Nasal cavity respiratory epithelium epithelial cell of viscerocranial mucosa (primary cell): ENCODE measurements at places on chromosomes 1 and 21. TPM values are rescaled to one million over a fixed set of nuclear protein-coding genes. Genes with fewer than 3 reads are reported as not detected.

Gene EPHB2
- total RNA-seq: 3.4 and 83.6 TPM in 2 replicates

Gene CACNA1S
- not detected in 2 replicates for total RNA-seq

Gene COL9A2
- 0.71 and 1.0 TPM in 2 replicates for total RNA-seq

Gene VTCN1
- total RNA-seq: under 0.01 and 12.9 TPM in 2 replicates

Gene RHBG
- total RNA-seq: under 0.01 TPM in 1 of 2 replicates, not detected in the other

Gene KCNE1
- total RNA-seq: 0.34 and 0.71 TPM in 2 replicates

Gene FAM110D
- total RNA-seq: not detected in 2 replicates

Gene HAO2
- total RNA-seq: not detected in 2 replicates

Gene OR10J1
- not detected in 2 replicates for total RNA-seq

Gene HSF2BP
- 6.2 and 8.5 TPM in 2 replicates for total RNA-seq

Gene SH3BGRL3
- total RNA-seq: 26.0 and 26.5 TPM in 2 replicates

Gene COL16A1
- 159 and 263 TPM in 2 replicates for total RNA-seq

Gene CLIC6
- total RNA-seq: under 0.01 and 0.71 TPM in 2 replicates

Gene S100A9
- total RNA-seq: 1,477 and 2,600 TPM in 2 replicates

Gene PADI3
- 0.68 and 12.5 TPM in 2 replicates for total RNA-seq

Gene DUSP10
- 14.7 and 49.5 TPM in 2 replicates for total RNA-seq

Gene ABCA4
- total RNA-seq: under 0.01 and 1.1 TPM in 2 replicates

Gene RAD54L
- total RNA-seq: under 0.01 and 0.28 TPM in 2 replicates

Gene CLDN17
- total RNA-seq: 1.4 TPM in 1 of 2 replicates, not detected in the other

Gene MAP1LC3C
- not detected in 2 replicates for total RNA-seq

Gene FCRL1
- total RNA-seq: not detected in 2 replicates

Gene ILF2
- 88.2 and 102 TPM in 2 replicates for total RNA-seq

Gene RGS13
- total RNA-seq: not detected in 2 replicates

Gene AK2
- 74.8 and 103 TPM in 2 replicates for total RNA-seq

Gene CATSPERE
- 0.34 and 0.43 TPM in 2 replicates for total RNA-seq

Gene TIAM1
- 15.4 and 40.8 TPM in 2 replicates for total RNA-seq

Gene MAP10
- total RNA-seq: 0.34 and 1.4 TPM in 2 replicates

Gene BNIPL
- total RNA-seq: 3.3 and 7.5 TPM in 2 replicates

Gene OR2T35
- total RNA-seq: not detected in 2 replicates

Gene OLFML3
- under 0.01 and 1.4 TPM in 2 replicates for total RNA-seq

Gene BARHL2
- total RNA-seq: not detected in 2 replicates

Gene PCP4
- not detected in 2 replicates for total RNA-seq

Gene LRRN2
- not detected in 2 replicates for total RNA-seq

Gene NBPF14
- 38.3 and 62.3 TPM in 2 replicates for total RNA-seq
